ENCODE measurements at places on chromosomes 1 and 21.

- no peak for DNase-seq
Observed at GRCh38 chr1:151958959-151959358, 34.7 kb downstream of the S100A10 start.

GRCh38 chr1:94125551-94126514 lies 4.9 kb upstream of the ABCA4 start:
- no peak for DNase-seq

DNA sequence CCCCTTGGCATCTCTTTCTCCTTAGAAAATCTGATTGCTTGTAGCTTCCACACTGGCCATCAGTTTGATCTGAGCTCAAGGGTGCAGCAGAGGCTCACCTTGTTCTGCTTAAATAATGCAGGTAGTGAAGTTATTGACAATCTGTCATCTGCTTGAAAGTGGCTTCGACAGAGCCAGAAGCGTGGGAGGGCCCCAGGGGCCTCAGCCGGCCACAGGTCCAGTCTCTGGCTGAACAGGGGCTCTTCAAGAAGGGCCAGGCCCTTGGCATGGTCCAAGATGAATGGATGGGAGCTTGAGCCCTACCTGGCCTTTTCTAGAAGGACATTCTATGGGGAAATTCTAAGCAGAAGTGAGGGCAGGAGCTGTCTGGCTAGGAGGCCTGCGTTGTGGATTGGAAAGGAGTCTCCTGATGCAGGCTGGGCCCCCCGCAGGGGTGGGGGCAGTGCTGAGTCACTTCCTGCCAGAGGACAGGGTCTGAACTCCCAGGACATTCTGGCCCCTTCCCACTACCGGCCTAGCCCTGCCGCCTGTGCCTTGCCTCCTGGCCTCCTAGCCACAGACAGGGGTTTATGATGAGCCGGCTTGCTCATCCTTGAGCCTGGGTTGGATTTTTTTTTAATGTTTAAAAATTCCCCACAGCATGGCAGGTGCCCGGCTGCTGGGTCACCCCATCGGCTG lies 162.3 kb upstream of the VAMP3 start:
- no peak for DNase-seq

GRCh38 chr1:230537456-230537855 lies 104.8 kb upstream of the COG2 start:
- DNase-seq: no peak

DNA sequence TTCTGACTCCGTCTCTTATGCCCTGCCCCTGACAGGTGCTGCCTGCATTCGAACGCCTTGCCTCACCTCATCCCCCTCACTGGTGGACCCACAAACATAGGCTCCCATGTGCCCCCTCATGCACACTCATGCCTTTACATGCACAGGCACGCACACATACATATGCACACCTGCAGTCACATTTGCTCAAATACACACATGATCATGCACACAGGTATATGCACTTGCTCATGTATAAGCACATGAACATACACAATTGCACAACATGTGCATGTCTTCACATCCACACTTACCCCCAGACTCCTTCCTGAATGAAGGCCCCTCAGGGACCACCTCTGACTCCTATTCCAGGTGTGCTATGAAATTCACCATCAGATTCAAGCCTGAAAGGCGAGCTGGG lies 506.9 kb downstream of the PTPRU start:
- DNase-seq: no peak

DNA sequence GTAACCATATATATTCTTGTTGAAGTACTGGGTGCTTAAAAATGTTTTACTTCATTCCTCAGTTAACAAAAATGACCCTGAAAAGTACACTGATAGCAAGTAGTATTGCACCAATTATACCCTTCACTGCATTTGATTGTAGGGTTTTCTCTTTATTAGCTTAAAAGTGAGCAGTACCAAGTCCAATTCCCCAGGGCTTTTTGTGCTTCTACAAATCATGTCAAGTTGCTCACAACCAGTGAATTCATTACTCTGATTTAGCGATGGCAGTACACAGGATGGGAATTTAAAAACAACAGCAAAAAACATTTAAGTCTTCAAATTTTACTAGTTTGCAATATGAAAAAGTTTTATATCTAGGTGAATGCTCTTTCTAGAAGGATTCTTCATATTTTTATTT lies 436.4 kb downstream of the PTBP2 start:
- no peak for DNase-seq

DNA sequence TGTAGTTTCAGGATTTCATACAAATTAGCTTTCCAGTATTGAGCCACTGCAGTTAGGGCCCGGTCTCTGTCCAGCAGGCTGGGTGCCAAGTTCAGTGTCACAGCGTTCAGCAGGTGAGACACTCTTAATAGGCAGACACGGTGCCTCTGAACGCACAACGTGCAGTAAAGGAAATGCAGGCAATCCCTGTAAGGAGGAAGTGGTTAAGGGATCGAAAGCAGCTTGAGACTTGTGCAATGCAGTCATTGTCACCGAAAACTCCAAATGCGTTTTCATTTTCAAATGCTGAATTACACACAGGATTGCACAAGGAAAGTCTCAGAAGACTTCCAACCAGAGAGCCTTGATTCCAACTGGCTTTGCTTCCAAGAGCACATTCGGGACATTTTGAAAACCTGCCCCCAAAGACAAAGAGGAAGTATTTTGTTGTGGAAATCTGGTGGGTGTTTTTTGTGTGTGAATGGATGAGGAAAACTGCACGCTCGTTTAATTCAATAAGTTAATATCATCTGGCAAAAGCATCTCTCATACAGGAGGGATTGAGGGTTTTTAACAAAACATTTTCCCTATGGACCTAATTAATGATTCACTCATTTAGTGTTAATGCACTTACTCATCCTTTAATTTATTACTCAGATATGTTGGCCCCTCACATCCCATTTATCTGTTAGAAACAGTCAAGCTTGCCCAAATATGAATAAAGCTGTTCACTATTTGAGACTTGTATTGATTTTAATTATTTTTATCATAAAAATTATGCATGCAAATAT lies 61.6 kb downstream of the PTGS2 start:
- peak; percentile 87 for DNase-seq

- DNase-seq: no peak
Observed at GRCh38 chr1:169245706-169246105, 121.9 kb downstream of the NME7 start.

DNA sequence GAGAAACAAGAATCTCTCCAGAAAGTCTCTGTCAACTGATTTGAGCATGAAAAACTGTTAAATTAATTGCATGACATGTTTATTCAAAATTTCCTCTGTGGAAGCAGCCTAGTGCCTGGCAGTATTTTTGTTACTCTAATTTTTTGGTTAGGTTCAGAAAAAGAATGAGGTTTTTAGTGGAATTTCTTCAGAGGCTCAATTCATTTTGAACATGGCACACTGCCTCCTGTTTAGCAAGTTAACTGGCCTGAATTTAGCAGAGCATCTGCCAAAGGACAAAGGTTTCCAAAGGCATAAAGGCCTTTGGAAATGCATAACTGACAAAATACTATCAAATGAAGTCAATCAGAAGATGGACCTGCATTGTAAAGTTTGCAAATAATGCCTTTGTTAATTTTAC lies 1326.5 kb downstream of the PLA2G4A start:
- DNase-seq: no peak

DNA sequence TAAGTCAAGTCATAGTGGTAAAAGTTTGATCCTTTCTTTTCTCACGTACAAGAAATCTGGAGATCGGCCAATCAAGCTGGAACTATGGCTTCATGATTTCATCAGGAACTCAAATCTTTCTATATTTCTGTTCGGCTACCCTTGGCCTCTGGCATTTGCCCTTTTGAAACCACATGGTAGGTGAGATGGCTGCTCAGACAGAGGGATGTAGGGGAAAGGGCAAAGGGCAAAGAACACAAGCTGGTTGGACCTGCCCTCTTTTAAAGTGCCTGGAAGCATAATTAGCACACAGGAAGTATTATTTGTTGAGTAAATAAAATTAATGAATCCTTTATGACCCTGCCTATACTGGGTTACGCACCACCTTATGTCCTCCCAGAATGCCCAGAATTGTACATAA lies 11.5 kb upstream of the RGS1 start:
- DNase-seq: no peak

DNA sequence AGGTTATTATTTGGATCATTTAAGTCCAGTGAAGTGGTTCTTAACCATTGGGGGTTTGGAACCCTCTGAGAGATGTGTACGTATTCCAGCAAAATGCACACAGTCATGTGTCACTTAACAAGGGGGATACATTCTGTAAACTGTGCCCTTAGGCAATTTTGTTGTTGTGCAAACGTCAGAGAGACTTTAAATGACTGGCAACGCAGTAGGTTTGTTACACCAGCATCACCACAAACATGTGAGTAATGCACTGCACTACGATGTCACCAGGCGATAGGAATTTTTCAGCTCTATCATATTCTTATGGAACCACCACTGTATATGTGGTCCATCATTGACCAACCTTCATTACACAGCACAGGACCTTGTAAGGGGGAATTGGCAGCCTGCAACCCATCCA lies 11.9 kb downstream of the AHCYL1 start:
- DNase-seq: no peak

- no peak for DNase-seq
Observed at GRCh38 chr1:202355944-202356553, 7.5 kb downstream of the PPP1R12B start.

DNA sequence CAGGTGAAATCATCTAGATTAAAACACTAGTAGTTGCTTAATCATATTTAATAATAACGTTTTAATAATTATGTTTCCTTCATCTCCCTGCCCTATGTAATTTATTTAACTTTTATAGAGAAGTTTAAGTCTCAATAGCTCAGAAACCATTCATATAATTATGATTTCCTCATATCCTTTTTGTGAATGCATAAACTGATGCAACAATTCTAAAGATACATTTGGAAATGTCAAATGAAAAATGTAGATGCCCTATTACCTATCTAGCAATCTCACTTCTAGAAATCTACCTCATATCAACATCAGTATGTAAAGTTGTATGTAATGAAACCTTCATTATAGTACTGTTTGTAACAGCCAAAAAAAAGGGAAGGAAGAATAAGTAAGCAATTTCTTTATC lies 10.5 kb downstream of the DRAM2 start:
- no peak for DNase-seq

GRCh38 chr1:115098979-115099692 lies 9.8 kb upstream of the TSPAN2 start:
- peak; percentile 96 for DNase-seq

- DNase-seq: no peak
Observed at GRCh38 chr1:90198616-90199332, 203.9 kb downstream of the ZNF326 start.

- DNase-seq: no peak
Observed at GRCh38 chr1:229430761-229431283, 3.1 kb downstream of the ACTA1 start.

DNA sequence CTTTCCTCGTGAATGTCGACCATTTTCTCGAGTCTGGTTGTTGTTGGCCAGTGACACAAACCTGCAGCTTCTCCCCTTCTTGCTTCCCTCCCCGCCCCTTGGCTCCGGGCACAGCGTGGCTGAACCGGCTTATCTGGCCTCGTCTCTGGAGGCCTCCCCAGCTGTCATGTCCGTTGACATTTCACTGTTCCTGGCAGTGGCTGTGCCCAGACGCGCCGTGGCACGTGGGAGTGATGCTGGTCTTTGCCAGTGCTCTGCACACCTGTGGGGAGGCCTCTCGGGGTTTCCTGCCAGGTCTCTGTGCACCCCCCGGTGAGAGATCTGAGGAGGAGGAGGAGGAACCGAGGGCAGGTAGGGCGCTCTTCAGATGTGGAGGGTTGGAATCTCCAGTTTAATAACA lies 23.7 kb downstream of the SKI start:
- no peak for DNase-seq

DNA sequence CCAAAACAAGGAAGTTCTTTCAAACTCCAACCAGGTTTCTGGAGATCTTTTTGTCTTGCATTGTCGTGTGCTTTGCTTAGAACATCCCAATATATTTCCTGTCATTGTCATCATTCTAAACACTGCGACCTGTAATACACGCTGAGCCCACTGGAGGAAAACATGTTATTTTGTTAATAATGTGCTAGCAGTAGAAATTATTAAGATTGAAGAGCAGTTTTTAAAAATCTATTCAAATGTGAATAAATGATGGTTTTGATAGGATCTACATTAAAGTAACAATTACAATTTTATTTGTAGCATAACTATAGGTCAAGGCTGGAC lies 268.5 kb downstream of the PTPRC start:
- DNase-seq: no peak

DNA sequence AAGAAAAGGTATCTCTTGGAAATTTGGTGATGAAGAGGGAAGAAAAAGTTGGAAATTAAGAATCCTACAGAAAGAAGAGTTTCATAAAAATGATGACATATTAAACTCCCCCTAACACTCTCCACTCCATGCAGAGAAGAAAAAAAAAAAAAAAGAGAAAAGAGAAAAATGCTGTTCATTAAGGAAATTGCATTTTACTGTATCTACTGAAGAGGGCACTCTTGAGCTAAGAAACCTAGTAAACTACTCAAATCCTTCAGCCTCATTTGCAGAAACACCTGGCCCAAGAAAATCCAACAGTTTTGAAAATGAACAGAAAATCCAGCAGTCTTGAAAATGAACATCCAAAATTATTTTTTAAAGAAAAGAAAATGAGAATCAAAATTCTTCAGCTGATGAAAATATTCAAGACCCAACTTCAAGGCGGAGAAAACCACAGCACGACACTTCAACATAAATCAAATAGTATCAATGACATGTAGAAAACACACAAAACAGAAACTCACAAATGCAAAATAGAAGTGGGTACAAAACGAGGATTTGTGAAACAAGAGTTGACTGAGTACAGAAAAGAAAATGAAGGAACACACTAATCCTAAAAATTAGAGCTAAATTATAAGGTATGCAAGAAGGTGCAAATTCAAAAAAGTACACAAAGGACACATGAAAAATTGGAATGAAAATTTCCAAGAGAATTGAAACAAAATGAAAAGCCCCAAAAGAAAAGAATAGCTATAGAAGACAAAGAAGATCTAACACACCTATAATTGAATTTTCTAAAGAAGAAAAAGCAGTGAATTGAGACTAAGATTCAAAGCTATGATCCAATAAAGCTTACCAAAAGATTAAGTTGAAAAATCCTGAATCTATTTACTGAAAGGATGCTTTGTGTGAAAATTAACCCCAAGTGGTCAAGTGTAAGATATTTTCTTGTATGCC lies 73.2 kb upstream of the DNAJC6 start:
- DNase-seq: no peak

DNA sequence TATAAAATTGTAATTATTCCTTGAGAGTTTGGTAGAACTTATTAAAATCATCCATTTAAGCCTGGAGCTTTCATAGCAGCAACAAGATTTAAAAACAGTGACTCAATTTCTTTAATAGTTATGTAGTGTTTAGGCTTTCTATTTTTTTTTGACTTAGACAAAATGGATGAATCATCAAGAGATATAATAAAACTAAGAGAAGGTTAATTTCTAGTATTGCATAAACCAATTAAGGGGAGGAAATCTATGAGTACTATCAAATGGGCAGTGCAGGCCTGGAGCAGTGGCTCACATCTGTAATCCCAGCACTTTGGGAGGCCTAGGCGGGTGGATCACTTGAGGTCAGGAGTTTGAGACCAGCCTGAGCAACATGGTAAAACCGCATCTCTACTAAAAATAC lies 416.3 kb upstream of the USP24 start:
- no peak for DNase-seq

GRCh38 chr21:25366116-25366515 lies 241.2 kb downstream of the MRPL39 start:
- no peak for DNase-seq

Data from Jurkat, Clone E6-1 (cell line).